ENCODE measurements at places on chromosomes 3 and 15. TPM values are rescaled to one million over a fixed set of nuclear protein-coding genes. Genes with fewer than 3 reads are reported as not detected.

GRCh38 chr15:70362886-70363285, 265.2 kb upstream of the TLE3 start:
- no peak for DNase-seq

POLQ gene
- 4.4 TPM for total RNA-seq

DNA sequence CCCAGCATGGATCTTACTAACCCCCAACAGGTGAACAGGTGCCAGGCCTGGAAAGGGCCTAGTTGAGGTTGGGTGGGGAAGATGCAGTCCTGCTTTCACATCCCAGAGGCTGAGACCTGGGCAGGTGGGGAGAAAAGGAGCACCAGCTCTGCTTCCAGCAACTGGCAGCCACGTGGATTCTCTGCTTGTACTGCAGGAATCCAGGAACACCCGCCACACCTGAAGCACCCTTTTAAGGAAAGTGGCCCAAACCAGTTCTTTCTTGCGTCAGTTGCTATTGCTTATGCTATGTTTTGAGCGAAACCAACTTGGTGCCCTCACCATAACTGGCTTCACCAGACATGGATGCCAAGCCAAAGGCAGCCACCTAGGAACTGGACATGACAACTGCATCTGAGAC, 28.1 kb upstream of the NEO1 start:
- no peak for DNase-seq

DUOX1 gene
- 0.42 TPM for total RNA-seq

TP63 gene
- not detected for total RNA-seq

SLC38A3 gene
- not detected for total RNA-seq

EXD1 gene
- not detected for total RNA-seq

DNA sequence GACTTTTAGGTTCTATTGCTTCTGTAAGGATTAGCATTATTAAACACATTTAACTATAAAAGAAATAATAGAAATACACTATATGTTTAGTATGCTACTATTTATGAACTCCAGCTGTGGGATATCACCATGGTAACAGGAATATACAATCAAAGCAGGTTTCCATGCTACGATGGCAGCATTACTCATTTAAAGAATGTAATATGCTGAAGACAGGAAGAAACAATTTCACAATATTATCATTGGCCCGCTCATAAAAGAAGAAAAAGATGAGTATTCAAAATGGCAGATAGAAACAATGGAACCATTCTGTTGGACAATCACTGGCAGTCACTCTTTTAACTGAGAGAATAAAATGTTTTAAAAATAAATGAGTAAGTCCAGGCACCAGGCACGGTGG, 153.4 kb downstream of the CBLB start:
- DNase-seq = no peak

GRCh38 chr15:48432688-48433087, 101.5 kb downstream of the DUT start:
- no peak for DNase-seq

DNA sequence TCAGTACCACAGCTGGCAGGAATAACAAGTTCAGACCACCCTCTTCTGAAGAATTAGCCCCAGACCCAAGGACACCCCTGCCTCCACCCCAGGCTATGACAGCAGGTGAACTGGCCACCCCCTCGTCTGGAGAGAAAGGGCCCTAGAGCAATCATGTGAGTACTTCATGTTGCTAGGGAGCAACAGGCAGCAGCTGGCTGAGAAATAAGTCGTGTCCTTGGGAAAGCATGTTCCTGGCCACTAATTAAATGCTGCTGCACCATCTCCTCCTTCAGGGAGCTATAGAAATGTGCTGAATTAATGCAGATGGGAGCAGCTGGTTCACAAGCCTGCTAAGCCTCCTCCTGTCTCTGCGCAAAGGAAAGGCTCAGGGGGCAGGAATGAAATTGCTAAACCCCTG, 31.5 kb downstream of the MRPS11 start:
- DNase-seq = no peak

- no peak for DNase-seq
Observed at GRCh38 chr3:181847276-181847675, 135.6 kb downstream of the SOX2 start.

DNA sequence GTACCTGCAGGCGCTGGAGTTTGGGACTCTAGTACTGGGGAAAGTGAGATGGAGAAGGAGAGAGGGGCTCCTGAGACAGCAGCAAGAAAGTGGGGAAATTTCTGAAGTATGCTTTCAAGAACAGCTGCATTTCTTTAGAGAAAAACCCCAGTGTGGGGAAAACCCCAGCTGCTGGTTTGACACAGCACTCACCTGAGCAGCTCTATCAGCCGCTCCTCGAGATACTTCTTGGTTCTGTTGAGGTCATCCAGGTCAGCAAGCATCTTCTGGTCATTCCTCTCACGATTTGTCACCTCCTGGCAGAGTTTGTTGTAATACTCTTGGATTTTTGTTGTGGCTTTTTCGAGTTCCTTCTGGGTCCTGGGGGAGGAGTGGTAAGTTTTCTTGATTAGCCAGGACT, 18.8 kb downstream of the CXCR6 start:
- no peak for DNase-seq

- DNase-seq = no peak
Observed at GRCh38 chr15:67142767-67143100, 77.3 kb downstream of the SMAD3 start.

- DNase-seq = no peak
Observed at GRCh38 chr15:58924327-58924726, 9.2 kb downstream of the SLTM start.

DNA sequence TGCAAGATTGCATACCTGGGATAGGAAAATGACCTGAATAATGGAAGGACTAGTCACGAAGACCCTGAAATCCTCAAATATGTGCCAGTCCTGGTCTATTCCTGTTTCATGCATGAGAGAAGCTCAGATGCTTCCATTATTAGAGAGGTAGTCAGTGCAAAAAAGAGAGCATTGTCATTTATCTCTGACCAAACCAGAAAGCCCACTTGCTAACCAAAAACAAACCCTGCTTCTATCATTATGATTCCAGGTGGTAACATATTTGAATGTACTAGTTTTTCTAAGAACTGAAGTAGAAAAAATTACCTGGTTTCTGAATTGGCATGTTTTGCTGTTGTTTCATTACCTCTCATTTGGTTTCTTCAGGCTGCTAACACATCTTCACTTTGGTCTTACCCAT, 160.8 kb upstream of the MANF start:
- DNase-seq = no peak

- DNase-seq = no peak
Observed at GRCh38 chr3:58586776-58587192, 9.6 kb upstream of the FAM107A start.

DNA sequence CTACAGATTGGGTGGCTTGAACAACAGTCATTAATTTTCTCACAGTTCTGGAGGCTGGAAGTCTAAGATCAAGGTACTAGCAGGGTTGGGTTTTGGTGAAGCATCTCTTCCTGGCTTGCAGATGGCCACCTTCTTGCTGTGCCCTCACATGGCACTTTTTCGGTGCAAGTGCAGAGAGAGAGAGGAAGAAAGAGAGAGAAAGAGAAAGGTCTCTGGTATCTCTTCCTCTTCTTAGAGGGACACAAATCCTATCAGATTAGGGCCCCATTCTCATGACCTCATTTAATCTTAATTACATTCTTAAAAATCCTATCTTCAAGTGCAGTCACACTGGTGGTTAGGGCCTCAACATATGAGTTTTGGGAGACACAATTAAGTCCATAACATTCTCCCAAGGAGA, 167.1 kb downstream of the NFKBIZ start:
- DNase-seq = no peak
